Right lobe of liver (tissue), 6 donors: ENCODE measurements at places on chromosomes 7 and 10. TPM values are rescaled to one million over a fixed set of nuclear protein-coding genes. Genes with fewer than 3 reads are reported as not detected.

GRCh38 chr10:22666287-22667092 is 47.9 kb downstream of the PIP4K2A start:
- no peak overlapping the region for H3K27ac ChIP-seq
- no peak overlapping the region for H3K4me3 ChIP-seq
- DNase-seq = no peak
- H3K36me3 ChIP-seq = no peaks in the 10 kb centered on the region

GRCh38 chr7:16915405-16915804 is 33.6 kb upstream of the AGR3 start:
- H3K27ac ChIP-seq = no peak overlapping the region
- H3K4me1 ChIP-seq = no peaks in the 10 kb centered on the region
- H3K4me3 ChIP-seq = no peak overlapping the region
- H3K27me3 ChIP-seq = no peaks in the 10 kb centered on the region

- H3K27ac ChIP-seq = peak overlapping the region; percentile 98
- DNase-seq = peak; percentile 77
- no peaks in the 10 kb centered on the region for H3K27me3 ChIP-seq
Measured at GRCh38 chr7:45885264-45885882, 2.9 kb upstream of the IGFBP1 start.

DNA sequence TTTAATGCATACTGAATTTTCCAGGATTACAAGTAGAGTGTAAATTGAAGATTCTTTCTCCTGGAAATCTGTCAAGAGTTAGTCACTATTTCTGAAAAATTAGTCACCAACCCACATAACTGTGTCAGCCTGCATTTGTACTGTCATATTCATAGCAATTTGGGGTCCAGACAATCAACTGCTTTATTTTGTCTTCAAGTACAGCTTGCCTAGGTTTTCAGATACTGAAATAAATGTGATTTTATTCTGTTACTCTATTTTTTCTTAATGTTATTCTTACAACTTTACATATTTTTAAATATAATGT is 55.1 kb downstream of the CUBN start:
- DNase-seq = no peak
- no peaks in the 10 kb centered on the region for H3K4me1 ChIP-seq
- no peak overlapping the region for H3K4me3 ChIP-seq
- no peaks in the 10 kb centered on the region for H3K27me3 ChIP-seq
- no peaks in the 10 kb centered on the region for H3K36me3 ChIP-seq

GRCh38 chr10:75013007-75013406 is 98.4 kb upstream of the SAMD8 start:
- peaks cover 8% of the 10 kb centered on the region for H3K4me1 ChIP-seq
- no peak for DNase-seq
- no peaks in the 10 kb centered on the region for H3K36me3 ChIP-seq
- no peaks in the 10 kb centered on the region for H3K27me3 ChIP-seq
- no peak overlapping the region for H3K27ac ChIP-seq

GRCh38 chr10:119315128-119316001 is 108.0 kb downstream of the GRK5 start:
- peaks cover 10% of the 10 kb centered on the region for H3K4me1 ChIP-seq
- no peak for DNase-seq
- no peaks in the 10 kb centered on the region for H3K27me3 ChIP-seq
- peak overlapping the region; percentile 16 for H3K27ac ChIP-seq
- no peak overlapping the region for H3K4me3 ChIP-seq

GRCh38 chr10:48456361-48456804 is 148.5 kb downstream of the ARHGAP22 start:
- no peaks in the 10 kb centered on the region for H3K4me1 ChIP-seq
- no peak overlapping the region for H3K4me3 ChIP-seq
- no peaks in the 10 kb centered on the region for H3K27me3 ChIP-seq
- H3K36me3 ChIP-seq = no peaks in the 10 kb centered on the region
- no peak overlapping the region for H3K27ac ChIP-seq

DNA sequence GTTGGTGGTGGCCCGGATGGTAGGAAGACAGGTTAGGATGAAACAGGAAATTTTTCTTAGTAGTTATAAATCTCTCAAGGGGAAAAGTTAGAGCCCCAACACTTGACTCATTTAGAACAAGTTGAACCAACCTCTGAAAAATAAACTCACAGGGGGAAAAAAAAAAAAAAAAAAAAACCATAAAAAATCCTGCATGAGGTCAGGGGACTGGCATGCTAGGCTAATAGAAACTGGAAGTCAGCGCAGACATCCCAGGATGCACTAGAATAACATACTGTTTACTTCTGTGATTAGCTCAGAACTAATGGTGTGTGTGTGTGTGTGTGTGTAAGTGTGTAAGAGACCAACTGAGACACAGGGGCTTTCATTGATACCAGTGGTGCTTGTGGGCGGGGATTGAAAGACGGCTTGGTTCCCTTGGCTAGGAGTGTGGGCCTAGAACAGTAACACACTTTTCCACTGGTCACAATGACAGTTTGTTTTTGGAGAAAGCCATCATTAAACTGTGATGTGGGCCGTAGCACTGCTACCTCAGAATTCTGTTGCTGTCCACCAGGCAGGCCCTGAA is 491.6 kb upstream of the GALNT17 start:
- no peaks in the 10 kb centered on the region for H3K27me3 ChIP-seq
- H3K4me3 ChIP-seq = no peak overlapping the region
- H3K36me3 ChIP-seq = no peaks in the 10 kb centered on the region
- no peak overlapping the region for H3K27ac ChIP-seq

DNA sequence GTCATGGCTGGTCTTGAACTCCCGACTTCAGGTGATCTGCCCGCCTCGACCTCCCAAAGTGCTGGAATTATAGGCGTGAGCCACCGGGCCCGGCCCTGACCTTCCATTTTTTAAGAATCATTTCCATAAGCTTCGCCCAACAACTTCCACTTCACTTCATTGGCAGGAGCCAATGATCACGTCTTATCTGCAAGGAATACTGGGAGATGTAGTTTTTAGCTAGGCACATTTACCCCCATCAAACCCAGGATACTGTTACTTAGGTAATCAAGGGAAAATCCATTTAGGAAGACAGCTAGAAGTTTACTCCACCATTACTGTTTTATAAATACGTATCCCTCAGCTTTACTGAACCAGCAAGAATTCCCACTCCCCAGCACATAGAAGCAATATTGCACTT is 3.4 kb upstream of the CDK13 start:
- H3K4me1 ChIP-seq = peaks cover 7% of the 10 kb centered on the region
- no peaks in the 10 kb centered on the region for H3K27me3 ChIP-seq
- H3K36me3 ChIP-seq = no peaks in the 10 kb centered on the region

DNA sequence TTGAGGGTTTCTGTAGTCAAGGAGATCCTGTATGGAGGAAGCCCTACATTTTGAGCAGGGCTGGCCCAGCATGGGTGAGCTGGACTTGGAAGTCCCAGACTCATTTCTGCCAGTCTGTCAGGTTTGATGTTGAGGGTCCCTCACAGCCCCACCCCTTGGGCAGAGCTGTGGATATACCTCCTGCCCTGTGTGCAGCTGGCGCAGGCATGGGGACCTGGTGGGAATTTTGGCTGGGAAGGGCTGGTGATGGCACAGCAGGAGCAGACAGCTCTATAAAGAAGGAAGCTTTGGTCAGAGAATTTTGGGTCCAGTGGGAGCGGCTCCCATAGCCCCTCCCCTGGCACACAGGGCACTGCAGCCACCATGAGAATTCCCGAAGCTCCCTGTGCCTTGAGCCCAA is 482.6 kb downstream of the RPS24 start:
- no peaks in the 10 kb centered on the region for H3K4me1 ChIP-seq
- H3K27ac ChIP-seq = no peak overlapping the region
- H3K27me3 ChIP-seq = no peaks in the 10 kb centered on the region
- no peaks in the 10 kb centered on the region for H3K36me3 ChIP-seq

DNA sequence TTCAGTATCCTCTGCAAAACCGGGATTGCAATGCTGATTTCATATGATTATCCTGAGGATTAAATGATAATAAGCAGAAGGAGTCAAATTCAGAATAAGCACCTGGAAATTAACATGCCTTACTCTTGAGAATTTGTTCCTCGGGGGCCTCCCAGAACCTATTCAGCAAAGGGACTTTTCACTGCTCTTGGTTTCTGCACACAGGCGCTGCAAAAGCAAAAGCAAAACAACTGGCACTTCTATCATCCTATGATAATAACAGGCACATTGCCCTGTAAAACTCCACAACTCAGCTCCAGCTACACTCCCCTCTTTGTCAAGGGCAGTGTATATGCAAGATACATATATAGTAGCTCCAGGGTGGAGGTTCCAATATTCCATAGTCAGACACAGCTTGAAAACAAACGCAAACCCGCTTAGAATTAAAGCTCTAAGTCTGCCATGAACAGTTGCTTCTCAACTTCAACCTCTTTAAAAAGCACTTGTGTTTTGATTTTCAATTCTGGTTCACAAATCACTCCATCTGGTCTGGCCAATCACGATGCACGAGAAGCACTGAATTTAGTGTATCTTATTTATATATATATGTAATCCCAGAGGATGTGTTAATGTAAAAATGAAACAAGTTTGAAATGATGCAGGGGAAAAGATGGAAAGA is 119.9 kb upstream of the PTER start:
- H3K36me3 ChIP-seq = no peaks in the 10 kb centered on the region
- H3K27me3 ChIP-seq = no peaks in the 10 kb centered on the region
- no peaks in the 10 kb centered on the region for H3K4me1 ChIP-seq
- DNase-seq = no peak

GRCh38 chr10:74645692-74646091 is 180.7 kb upstream of the KAT6B start:
- H3K4me1 ChIP-seq = no peaks in the 10 kb centered on the region
- H3K36me3 ChIP-seq = no peaks in the 10 kb centered on the region
- H3K27ac ChIP-seq = no peak overlapping the region
- no peaks in the 10 kb centered on the region for H3K27me3 ChIP-seq
- H3K4me3 ChIP-seq = no peak overlapping the region

DNA sequence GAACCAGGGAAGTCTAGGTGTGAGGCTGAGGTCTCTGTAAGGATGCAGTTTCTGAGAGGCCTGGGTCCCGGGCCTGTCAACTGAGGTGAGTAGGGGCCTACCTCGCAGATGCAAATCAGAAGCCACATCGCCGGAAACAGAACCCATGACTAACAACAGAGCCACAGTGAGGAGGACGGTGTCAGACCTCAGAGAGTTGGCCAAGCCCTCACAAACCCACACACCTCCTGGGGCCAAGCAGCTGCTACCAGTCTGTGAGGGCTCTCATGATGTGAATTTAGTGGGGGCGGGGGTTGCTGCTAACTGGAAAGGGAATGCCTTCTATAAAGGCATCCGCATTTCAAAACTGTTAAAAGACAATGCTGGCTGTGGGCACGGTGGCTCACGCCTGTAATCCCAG is 103.0 kb downstream of the COBL start:
- H3K36me3 ChIP-seq = no peaks in the 10 kb centered on the region
- no peak overlapping the region for H3K4me3 ChIP-seq
- H3K27me3 ChIP-seq = no peaks in the 10 kb centered on the region
- no peaks in the 10 kb centered on the region for H3K4me1 ChIP-seq
- DNase-seq = no peak
- no peak overlapping the region for H3K27ac ChIP-seq

- H3K27ac ChIP-seq = no peak overlapping the region
- H3K4me3 ChIP-seq = no peak overlapping the region
- DNase-seq = no peak
- no peaks in the 10 kb centered on the region for H3K36me3 ChIP-seq
Measured at GRCh38 chr10:109701633-109702215, 221.6 kb downstream of the XPNPEP1 start.

- DNase-seq = peak; percentile 54
- no peaks in the 10 kb centered on the region for H3K36me3 ChIP-seq
- H3K27ac ChIP-seq = no peak overlapping the region
- H3K4me3 ChIP-seq = peak overlapping the region; percentile 21
Measured at GRCh38 chr7:108455551-108455997, 662 bp downstream of the NRCAM start.

GRCh38 chr7:117841611-117842010 is 31.6 kb downstream of the CTTNBP2 start:
- no peak overlapping the region for H3K4me3 ChIP-seq
- no peaks in the 10 kb centered on the region for H3K36me3 ChIP-seq
- DNase-seq = no peak
- H3K27ac ChIP-seq = no peak overlapping the region
- no peaks in the 10 kb centered on the region for H3K27me3 ChIP-seq
- H3K4me1 ChIP-seq = no peaks in the 10 kb centered on the region

Gene STRIP2
- total RNA-seq = 0.58 TPM

Gene DRGX
- total RNA-seq = not detected

Gene BET1
- 12.4 TPM for total RNA-seq

Gene CALCR
- total RNA-seq = not detected

Gene ELMO1
- total RNA-seq = 29.9 TPM

Gene CSTF2T
- total RNA-seq = 10.8 TPM

Gene GIMAP1
- 1.9 TPM for total RNA-seq

Gene MDFIC
- 8.8 TPM for total RNA-seq

Gene ZNF425
- total RNA-seq = 0.33 TPM

Gene FANK1
- total RNA-seq = not detected

Gene ITIH5
- total RNA-seq = 0.50 TPM
